Germinal center (tissue), 1 donor: ENCODE measurements at places on chromosomes 6 and 20.

GRCh38 chr20:64053841-64054661, 4.6 kb upstream of the SOX18 start:
- no peak for DNase-seq

GRCh38 chr6:14984519-14984853, 261.4 kb upstream of the JARID2 start:
- no peak for DNase-seq

DNA sequence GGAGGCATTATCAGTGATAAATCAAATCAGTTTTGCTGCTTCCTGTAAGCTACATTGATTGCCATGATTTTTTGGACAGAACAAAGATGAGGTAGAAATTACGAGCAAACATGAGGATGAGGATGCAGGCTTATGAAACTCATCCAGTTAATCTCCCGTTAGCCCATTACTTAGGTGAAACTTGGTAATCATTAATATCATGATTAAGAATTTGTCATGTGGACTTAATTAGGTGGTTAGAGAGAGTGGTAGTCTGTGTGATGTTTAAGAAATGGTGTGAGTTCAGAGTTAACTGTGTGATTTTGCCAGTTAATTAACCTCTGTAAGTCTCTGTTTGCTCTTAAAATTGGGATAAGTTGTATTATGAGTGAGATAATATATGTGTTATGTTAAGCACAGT, 62.0 kb downstream of the TSPYL4 start:
- DNase-seq, result no peak

DNA sequence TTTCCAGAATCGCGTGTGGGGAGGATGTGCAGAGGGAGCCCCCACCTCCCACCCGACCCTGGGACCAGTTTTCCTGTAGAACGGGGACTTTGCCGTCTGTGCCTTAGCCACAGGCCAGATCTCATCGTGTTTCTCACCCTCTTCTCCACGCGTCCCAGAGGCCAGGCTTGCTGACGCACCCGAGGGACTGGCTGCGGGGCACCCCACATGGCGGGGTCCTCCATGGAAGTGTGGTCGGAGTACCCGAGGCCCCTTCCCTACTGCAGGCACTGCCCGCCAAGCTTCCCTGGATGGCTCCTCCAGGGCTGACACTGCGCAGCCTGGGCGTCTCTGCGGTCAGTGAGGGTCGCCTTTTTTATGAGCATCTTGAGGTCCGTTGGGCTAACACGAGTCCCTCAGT, 346.5 kb downstream of the CDH4 start:
- DNase-seq, result no peak
